Vein endothelial cell (primary cell): ENCODE measurements at places on chromosomes 6 and 20. TPM values are rescaled to one million over a fixed set of nuclear protein-coding genes. Genes with fewer than 3 reads are reported as not detected.

ENPP1 gene
- total RNA-seq = 0.65 and 1.1 TPM in 2 replicates

LY6G5C gene
- total RNA-seq = 1.3 and 2.4 TPM in 2 replicates

GNMT gene
- 0.33 TPM in 1 of 2 replicates, not detected in the other for total RNA-seq

FABP7 gene
- total RNA-seq = not detected in 2 replicates

ANKRD66 gene
- not detected in 2 replicates for total RNA-seq
